ENCODE measurements at places on chromosomes 2 and 18.

DNA sequence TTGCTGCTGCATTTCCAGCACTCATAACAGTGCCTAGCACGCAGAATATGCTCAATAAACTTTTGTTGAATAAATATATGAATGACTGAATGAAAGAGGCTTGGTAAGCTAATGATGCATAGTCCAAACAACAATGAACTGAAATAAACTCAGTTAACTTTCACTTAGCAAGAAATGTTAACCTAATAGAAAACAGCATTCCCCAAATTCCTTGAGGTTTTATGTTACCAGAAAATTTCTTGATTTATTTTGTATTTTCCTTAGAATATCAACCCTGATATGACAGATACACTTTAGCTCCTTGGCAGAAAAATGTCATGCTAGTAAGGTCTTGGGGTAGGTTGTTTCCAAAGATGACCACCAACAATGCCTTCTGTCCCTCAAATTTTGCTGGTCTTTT, 217.4 kb downstream of the KCNE4 start:
- DNase-seq, result no peak

DNA sequence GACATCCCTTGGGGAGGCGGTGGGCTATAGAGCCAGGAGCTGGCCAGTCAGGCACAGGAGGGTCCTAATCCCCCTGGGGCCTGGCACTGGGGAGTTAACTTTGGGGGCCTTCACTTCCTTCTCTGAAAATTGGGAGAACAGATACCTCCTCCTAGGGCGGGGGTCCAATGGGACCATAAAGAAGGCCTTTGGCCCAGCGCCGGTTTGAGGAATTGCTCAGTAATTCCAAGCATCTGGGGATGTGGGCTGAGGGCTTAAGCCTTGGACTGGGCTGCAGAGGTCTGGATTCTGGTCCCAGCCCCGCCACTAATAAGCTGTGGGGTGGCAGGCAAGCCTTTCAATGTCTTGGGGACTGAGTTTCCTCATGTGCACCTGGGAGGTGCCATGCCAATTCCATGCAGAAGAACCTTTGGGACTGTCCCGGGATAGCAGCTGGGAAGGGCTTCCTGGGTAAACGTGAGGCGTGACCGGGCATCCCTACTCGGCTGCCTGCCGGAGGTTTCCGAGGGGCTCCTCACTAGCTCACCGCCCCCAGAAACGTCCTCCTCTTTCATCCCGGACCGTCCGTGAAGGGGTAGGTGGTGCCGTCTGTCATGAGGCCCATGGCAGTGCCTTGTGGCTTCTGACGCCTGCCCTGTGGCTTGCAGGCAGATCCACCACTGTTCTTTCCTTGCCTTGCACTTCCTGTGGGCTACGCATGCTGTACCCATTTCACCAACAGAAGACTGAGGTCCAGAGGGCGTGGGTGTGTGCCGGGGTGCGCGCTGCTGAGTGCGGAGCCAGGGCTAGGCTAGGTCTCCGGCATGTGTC, 67.4 kb upstream of the HPCAL1 start:
- DNase-seq, result no peak

- no peak for DNase-seq
Measured at GRCh38 chr2:233011702-233012131, 1.3 kb downstream of the NGEF start.

- no peak for DNase-seq
Measured at GRCh38 chr18:8847066-8847755, 141.9 kb downstream of the MTCL1 start.

GRCh38 chr2:204608237-204608939, 63.1 kb downstream of the PARD3B start:
- no peak for DNase-seq

GRCh38 chr2:231398585-231398984, 3.1 kb downstream of the B3GNT7 start:
- no peak for DNase-seq

GRCh38 chr2:241984271-241984655, 114.7 kb downstream of the RTP5 start:
- DNase-seq, result no peak

DNA sequence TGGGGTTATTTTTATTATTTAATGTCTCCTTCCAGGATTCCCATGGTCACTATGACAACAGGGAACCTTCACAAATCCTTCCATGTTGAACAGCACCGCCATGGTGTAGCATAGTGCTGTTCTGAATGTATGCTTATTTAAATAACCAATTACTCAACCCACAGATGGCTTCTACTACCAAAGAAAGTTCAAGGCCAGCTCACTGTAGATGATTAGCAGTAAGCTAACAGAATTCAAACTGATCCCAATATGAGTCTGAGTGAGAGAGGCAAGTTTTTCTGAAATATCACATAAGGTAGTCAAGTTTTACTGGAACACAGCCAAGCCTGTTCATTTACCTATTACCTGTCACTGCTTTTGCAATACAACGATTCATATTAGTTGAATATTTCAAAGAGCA, 51.2 kb downstream of the CLASP1 start:
- DNase-seq, result no peak

GRCh38 chr2:120558847-120559246, 176.8 kb upstream of the GLI2 start:
- DNase-seq, result no peak

DNA sequence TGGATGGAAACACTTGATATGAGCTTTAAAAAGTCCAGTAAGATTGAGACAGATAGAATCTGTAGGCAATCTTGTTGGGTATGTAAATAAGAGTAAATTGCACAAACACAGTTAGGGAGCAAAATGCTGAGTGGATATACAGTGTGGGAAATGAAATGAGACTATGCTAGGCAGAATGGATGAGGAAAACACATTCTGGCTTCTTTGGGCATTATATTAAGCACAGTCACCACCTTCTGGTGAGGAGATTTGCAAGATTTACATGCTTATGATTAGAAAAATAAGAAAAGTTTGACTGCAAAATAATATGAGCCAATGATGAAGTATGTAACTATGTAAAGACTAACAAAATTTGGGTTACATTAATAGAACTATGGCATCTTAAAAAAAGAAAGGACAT, 2165.0 kb upstream of the CELF4 start:
- DNase-seq, result no peak

DNA sequence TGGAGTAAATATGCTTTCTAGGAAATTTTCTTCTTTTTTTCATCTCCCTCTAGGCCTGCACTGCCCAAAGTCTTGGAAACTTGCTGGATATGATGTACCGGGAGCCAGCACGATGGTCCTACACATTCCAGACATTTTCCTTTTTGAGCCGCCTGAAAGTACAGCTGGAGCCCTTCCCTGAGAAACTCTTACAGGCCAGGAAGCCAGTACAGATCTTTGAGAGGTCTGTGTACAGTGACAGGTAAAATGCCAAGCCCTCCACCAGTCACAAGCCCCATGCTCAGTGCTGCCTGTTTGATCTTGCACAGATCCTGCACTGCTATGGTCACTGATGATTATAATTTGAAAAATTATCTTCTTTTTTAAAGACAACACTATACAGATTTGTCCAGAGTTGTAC, 20.0 kb downstream of the DGUOK start:
- no peak for DNase-seq

DNA sequence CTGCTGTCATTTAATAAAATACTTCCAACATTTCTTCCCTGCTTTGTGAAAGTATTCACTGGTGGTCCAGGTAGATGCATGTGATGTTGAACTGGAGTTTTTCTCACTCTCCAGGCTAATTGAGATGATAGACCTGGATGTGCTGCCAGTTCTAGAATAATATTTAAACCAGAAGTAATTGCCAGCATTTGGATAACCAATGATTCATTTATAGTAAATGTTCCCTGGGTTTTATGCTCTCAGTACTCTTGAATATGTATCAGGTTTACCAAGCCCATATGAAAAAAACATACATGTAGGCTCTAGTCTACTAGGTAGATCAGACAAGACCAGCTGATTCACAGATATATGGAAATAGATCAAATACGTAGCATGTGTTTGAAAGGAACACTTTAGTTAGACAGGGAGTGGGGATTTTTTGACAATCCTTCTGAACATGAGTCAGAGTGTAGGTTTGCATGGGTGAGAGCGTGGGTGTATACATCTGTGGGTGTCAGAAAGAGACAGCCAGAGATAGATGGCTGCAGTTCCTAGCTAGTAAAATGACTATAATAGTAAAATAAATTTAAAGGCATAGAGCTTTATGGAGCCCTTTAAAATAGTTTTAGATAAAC, 115.1 kb downstream of the NAB1 start:
- DNase-seq, result peak; percentile 26

- DNase-seq, result no peak
Measured at GRCh38 chr2:216520112-216520511, 21.5 kb downstream of the RPL37A start.

DNA sequence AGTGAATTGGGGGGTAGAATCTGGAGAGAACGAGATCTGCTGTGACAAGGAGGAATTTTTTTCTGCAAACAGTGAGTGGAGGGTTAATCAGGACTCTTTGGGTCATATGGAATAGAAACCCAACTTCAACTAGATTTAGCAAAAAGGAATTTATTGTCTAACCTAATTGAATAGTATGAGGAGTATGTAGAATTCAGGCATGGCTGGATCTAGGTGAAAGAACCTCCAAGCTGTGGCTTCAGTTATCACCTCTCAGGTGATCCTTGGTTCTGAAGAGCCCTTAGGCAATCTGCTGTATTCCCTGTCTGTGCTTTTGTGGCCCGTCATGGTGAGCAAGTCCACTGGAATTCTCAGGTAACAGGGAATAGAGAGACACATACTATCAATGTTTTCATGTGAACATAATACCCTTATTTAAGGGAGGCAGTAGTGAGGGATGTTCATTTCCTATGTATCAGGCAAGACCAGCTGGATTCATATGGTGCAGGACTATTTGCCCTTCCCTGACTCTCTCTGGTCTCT, 164.7 kb downstream of the ALPK2 start:
- no peak for DNase-seq

GRCh38 chr2:200453853-200454534, 55.9 kb downstream of the KCTD18 start:
- DNase-seq, result no peak

- no peak for DNase-seq
Measured at GRCh38 chr2:180195847-180196246, 188.8 kb upstream of the CWC22 start.

GRCh38 chr2:102433973-102434654, 11.2 kb downstream of the IL18RAP start:
- DNase-seq, result no peak

DNA sequence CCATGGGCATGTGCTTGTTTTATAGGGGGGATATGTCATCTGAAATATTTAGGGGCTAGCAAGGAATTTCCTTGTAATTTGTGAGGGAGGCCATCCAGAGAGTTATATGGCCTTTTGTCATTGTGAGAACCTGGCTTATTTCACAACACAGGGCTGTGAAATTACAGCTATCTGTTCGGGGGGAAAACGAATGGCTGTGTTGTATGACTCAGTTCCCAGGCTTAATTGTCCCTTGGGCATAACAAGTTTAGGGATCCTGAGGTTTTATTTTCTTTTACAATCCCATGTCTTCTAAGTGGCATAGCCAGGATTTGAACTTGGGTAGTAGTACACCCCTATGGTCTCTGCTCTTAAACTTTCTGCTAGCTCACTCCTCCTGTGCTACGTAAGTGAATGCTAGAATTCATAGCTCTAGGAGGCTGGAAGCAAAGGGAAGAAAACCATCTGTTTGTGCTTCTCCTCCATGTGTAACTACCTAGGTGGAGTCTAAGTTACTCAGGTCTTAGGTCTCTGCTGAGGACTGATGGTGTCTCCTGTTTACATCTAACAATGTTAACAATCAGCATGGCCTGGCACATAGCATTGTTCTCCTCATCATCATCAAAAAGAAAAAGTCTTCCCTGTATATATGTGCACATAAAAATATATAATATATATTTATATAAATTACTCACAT, 53.8 kb downstream of the SKA1 start:
- no peak for DNase-seq

DNA sequence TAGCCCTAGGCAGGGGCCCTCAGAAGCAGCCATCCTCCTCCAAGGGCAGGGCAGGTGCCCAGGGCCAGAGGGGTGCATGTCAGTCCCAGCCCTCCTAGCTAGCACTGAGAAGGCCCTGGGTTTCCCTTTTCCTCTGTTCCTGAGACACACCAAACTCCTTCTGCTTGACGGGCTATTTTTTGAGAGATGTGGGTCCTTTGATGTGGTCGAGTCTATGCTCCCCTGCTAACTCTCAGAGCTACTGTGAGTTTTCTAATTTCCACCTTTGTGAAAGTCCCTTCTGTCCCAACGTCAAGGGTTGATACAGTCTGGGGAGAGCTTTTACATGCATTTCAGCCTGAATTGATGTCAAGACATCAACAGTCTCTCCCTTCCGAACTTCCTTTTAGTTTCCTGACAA, 51.4 kb downstream of the TRPM8 start:
- no peak for DNase-seq

- no peak for DNase-seq
Measured at GRCh38 chr18:13608791-13609532, 117.4 kb downstream of the FAM210A start.

DNA sequence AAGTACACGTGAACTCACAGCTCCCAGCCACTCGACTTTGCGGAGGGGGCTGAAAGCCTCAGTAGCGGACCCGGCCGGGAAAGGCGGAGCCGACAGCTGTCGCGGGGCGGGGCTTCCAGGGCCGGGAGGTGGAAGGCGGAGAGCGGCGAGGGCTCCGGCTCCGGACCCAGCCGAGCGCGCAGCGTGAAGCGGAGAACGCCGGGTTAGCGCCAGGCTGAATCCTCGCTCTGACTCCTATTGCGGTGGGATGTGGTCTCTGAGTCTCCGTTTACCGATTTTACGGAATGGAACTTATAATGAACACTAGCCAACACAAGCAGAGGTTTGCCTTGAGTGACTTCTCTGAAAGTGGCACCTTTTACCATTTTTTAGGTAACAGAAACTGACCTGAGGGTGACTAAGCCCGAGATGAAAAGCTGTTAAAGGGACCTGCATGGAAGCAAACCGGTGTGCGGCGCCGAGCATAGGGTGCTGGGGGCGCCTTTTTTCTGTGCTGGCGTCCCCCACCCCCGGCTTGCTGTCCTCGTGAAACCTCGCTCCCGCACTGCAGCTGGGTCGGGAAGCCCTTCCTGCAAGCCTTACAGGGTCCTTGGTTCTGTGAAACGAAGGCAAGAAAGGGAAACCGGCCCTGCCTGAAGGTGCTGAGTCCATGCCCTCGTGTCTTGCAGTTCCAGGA, 72.9 kb downstream of the EN1 start:
- no peak for DNase-seq

DNA sequence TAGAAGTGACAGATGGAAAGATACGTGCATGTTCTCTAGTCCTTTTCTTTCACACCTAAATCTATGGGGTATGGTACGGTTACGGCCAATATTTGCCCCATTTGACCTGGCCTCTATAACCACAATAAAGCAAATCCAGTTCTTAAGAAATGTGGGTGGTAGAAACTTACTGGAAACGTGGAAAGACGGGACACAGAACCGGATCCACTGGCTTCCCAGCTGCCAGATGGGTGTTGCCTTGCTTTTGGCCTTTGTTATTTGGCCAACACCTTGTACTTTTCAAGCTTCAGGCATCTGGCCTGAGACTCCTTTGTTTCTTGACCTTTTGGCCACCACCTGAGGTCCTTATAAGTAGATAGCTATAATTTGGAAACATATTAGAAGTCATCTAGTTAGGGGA, 635.9 kb downstream of the SLC4A3 start:
- no peak for DNase-seq

- DNase-seq, result no peak
Measured at GRCh38 chr18:8328126-8328525, 281.1 kb upstream of the RAB12 start.

GRCh38 chr2:122378521-122378920, 623.1 kb downstream of the TSN start:
- no peak for DNase-seq
